KG1 (cell line): ENCODE measurements at places on chromosomes 4 and X.

DNA sequence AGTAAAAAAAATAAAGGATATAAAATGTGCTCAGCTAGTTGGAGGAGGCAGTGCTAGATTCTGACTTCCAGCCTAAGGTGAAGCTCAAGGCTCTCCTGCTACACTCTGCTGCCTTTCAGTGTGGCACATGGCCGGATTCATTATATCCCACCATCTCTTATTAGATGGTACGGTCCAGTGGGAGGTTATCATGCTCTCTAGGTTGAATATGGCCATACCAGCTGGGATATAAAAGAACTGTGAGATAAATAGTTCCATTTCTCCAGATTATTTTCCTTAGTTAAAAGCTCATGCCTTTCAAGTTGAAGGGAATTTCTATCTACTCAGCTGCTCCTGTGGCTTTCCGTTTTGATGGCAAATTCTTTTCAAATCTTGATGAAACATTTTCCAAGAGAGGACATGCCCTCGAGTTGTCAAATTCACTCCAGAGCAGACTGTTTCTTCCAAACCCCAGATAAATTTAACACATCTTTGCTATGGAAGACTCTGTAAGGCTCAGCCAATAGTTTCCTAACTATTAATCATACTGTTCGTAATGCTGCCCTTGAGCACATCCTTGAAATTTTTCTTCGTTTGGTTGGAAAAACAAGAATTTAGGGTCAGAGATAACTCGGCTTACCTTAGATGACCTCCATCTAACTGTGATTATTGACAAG is 2.2 kb upstream of the MGARP start:
- DNase-seq: no peak

DNA sequence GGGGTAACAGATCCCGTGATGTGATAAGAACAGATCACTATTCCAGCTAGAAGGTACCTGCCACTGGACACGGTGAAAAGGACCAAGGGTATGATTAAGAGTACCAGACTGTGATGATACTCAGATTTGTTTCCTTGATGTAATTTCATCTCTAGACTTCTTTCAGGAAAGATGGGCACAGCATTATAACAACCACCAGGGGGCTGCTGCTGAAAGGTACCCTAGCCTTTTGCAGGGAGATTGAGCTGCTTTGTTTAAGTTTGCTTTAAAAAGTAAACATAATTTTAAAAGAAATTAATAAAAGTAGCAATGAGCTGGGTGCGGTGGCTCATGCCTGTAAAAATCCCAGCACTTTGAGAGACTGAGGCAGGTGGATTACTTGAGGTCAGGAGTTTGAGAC is 145.4 kb downstream of the EMCN start:
- no peak for DNase-seq

GRCh38 chrX:13298836-13299235 is 21.0 kb downstream of the ATXN3L start:
- DNase-seq: no peak

- DNase-seq: no peak
These were observed 133.1 kb downstream of the ARAP2 start for GRCh38 chr4:36111172-36111571.
